HS-27A (cell line): ENCODE measurements at places on chromosomes 3 and 15.

GRCh38 chr3:15892311-15893227, 94.8 kb upstream of the ANKRD28 start:
- no peak for DNase-seq

DNA sequence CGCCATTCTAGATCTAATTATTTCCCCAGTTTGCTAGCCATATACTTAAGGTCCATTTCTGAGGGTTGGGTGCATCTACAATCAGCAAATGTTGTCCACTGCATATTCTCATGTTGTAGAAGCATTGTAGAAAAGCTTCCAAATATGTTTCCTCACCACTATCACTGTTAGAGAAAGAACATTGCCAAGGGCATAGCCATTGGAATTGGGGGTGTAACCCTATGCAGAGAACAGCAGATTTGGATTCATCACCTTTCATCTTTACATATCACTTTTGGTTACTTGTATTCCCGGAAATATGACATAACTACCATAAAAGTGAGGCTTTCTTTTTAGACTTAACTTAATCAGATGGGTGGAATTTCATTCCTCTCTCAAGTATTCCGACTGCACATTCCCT, 203.6 kb downstream of the LSAMP start:
- no peak for DNase-seq

DNA sequence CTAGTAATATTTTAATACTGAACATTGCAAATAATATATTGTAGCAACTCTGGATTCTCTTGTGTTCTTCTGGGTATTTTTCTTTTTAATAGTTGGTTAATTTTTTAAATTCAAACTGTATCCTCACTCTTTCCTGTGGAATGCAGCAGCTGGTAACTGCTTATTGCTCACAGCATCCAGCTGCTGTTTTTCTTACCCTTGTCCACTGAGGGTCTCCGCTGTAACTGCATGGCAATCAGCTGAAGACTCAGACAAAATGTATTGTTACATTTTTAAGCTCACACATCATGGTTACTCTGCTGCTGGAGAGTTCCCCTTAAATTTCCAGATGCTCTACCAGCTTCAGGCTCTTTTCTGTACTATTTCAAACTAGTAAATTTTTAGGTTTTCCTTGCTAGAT, 227.6 kb downstream of the MBNL1 start:
- DNase-seq = no peak

GRCh38 chr3:178483704-178484103, 52.5 kb upstream of the KCNMB2 start:
- DNase-seq = no peak

- DNase-seq = peak; percentile 23
These were observed 197.7 kb downstream of the CD47 start for GRCh38 chr3:107892955-107893624.

- DNase-seq = no peak
These were observed 779 bp upstream of the CTNNB1 start for GRCh38 chr3:41198526-41198925.

- no peak for DNase-seq
These were observed 1.1 kb downstream of the SPATA12 start for GRCh38 chr3:57061556-57061955.

DNA sequence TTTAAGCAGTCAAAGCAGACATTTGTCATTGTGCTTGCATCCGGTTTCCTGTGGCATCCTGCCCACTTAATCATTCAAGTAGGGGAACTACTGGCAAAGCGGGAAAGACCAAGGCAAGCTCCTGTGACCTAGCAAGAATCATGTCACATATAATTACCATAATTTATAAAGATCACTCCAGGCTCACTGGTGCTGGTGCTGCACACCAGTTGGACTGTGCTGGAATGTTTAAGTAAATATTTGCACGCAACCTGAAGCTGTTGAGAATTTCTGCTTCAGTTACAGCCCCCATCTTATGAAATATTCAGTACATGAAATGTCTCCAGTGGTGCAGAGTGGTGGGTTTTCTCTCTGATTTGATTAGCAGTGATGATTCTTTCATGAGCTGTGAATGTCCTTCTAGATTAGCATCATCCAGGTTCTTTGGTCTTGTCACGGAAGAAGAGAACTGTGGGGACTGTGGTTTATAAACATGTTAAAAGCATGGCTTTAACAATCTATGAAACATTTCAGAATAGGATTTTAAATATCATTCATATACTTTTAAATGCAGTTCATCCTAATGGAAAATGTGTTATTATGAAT, 621.3 kb upstream of the EPHA6 start:
- no peak for DNase-seq

GRCh38 chr3:72738752-72739530, 109.3 kb downstream of the SHQ1 start:
- DNase-seq = no peak

DNA sequence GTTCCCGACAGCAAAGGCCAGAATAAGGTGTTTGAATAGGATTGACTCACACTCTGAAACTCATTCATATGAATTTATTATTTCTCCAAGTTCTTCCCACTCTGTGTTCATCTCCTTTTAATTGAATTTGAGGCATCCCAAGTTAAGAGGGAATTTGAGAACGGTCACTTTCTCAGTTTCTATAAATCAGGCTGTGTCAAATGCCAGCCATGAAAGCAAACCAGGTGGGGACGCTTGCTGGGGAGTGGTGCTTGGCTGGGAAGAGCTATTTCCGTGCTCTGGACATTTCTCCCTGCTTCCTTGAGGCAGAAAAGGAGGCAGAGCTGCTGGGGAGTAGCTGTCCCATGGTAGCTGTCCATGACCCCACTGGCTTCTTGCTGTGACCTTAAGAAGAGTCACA, 116.6 kb downstream of the FBN1 start:
- DNase-seq = no peak

GRCh38 chr3:192409201-192409837, 318.0 kb downstream of the FGF12 start:
- no peak for DNase-seq

DNA sequence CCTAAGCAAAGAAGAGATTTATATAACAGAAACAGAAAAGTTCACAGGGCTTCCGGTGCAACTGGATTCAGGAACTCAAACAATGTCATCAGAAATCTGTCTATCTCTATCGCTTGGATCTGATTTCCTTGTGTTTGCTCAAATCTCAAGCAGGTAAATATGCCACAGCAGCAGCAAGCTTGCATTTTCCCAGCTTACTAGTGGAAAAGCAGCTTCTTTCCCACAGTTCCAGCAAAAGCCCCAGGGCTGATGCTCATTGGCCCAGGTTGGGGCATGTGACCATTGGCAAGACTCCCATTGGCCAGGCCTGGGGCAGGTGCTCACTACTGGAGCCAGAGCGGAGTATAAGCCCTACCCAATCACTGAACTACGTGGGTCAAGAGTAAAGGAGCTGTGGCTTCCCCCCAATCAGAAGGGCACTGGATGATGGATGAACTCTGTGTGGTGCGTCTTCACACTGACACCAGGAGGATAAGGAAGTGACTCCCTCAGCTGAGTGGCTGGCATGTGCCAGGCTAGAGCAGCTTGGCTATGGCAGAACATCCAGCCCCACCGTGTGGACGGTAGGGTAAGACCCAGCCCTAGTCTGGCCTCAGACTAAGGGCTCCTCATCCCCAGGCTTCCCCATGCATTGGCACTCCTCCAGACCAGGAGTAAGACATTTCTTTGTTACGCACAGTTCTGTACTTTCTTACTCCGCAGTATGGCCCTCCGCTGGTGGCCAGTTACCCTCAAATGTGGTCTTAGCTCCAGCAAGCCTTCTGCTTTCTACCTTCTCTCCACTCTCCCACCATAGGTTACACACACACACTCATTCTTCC, 13.1 kb upstream of the VIPR1 start:
- DNase-seq = no peak

DNA sequence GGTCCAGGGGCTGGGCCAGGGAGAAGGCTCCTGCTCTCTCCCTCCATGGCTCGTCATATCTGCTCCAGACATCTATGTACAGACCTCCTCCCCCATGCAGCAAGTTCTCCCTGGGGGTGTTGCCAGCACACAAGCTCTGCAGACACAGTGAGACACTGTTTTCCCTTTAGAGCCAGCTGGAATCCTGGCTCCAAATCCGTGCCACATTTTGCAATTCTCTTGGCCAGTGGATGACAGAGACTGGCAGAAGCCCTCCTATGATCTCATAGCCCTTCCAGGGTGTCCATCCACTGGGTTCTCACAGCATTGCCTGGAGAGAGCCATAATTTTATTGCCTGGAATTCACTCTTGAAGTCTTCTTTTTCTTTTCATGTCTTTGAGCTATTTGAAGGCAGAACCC, 203.9 kb downstream of the TLE3 start:
- DNase-seq = no peak

DNA sequence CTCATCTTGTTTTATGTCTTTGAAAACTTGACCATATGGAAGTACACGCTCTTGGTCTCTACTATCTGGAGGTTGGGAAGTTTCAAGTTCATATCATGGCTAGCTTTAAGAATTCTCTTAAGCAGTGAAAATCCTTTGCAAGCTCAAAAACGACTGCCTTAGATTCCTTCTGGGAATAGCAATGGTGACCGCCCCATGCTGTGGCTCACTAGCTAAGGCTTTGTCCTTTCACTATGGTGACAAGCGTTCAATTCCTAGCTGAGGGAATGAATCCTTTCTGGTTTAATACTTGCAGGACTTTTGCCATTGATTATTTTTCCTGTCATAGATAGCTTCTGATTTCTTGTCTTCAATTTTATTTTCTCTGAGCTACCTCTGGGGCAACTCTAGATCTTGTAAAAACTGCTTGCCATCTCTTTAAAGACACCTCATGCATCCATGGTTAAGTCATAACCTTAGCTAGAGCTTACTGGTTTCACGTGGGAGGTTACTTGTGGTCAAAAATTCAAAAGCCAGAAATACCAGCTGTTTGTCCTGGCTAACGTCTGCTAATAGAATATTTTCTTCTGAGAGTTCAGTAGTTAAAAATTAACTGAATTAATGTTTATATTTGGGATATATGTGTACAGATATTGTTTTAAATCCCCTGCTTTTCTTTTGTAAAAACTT, 673.4 kb upstream of the CBLB start:
- DNase-seq = no peak

DNA sequence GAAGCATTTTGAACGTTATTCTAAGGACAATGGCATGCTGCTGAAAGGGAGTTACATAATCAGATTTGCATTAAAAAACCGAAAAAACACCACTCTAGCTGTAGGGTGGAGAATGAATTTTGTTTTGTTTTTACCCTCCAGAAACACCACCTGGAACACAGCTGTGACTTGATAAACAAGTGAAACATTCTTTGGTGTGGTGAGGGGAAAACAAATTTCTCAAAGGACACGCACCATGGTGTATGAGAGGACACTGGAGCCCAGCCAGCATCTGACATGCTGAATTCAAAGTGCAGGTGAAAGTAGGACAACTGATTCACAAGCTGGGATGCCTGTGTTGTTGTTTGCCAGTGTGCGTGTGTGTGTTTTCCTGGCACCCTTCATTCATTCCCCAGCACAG, 554.5 kb upstream of the TBL1XR1 start:
- DNase-seq = no peak

GRCh38 chr3:73752338-73752737, 127.6 kb upstream of the PDZRN3 start:
- DNase-seq = no peak

DNA sequence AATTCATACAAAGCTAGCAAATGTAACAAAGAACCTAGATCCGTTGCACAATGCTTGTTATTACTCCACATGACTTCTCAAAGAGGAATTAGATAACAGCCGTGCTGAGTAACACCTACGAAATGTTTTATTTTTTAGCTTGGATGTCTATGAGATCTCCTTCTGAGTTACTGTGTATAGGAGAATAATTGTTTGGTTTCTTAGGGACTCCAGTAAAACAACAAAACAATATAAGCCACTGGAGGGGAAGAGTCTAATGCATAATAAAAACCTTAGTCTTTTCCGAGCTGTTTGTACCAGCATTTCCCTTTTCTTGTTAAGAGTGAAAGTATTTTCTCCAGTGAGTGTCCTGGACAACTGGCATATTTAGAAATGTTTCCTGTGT, 15.6 kb downstream of the SNAP23 start:
- no peak for DNase-seq

DNA sequence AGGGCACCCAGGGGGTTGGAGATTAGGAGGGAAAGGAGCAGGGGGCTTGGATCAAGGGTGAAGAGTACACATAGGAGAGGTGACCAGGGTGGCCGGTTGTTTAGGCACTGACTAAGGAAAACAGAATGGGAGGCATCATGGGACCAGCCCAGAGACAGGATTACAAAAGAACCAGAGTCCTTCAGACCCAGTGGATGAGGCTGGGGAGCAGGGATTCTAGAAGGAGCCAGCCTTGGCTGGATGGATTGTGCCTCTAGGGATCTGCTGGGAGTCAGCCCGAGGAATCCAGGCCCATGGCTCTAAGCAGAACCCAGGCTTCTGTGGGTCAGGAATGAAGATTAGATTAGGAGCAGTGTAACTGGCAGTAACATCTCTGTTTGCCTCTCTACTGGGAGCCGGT, 98.6 kb downstream of the ARNT2 start:
- DNase-seq = no peak

DNA sequence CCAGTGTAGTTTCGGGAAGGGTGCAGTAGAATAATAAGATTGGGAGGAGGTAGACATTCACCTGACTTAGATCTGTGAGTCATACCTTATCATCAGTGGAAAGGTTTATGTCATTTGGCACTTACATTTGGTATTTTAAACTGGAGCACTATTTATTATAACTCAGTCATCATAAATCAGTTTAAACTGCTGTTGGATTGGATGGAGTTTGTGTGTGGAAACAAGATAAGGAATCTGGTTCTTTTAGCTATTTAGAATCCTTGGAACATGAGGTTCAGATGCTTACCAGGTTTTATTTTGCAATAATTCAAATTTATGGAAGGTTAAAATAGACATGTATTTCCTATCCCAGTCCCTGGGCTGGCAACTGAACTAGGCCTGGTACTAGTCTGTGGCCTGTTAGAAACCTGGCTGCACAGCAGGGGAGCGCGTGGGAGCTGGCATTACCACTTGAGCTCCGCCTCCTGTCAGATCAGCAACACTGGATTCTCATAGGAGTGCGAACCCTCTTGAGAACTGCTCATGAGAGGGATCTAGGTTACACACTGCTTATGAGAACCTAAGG, 34.5 kb downstream of the ZFAND6 start:
- no peak for DNase-seq

DNA sequence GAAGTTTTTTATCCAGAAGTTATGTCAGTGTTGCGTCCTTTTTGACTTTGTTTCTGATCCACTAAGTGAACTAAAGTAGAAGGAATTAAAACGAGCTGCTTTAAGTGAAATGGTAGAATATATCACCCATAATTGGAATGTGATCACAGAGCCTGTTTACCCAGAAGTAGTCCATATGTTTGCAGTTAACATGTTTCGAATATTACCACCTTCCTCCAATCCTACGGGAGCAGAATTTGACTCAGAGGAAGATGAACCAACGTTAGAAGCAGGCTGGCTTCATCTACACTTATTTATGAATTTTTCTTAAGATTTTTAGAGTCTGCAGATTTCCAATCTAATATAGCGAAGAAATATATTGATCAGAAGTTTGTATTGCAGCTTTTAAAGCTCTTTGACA, 57.6 kb downstream of the DNAH1 start:
- DNase-seq = no peak

GRCh38 chr3:44318891-44319311, 19.7 kb upstream of the TCAIM start:
- no peak for DNase-seq

- DNase-seq = no peak
These were observed 154.3 kb downstream of the ARPP21 start for GRCh38 chr3:35793667-35794066.
